ENCODE measurements at places on chromosomes 7 and 10.

- DNase-seq = no peak
Observed at GRCh38 chr7:141712603-141713255, 4.6 kb downstream of the WEE2 start.

GRCh38 chr7:124060528-124060927, 27.7 kb upstream of the TMEM229A start:
- DNase-seq = no peak

- DNase-seq = no peak
Observed at GRCh38 chr7:129569326-129569725, 42.2 kb upstream of the NRF1 start.

DNA sequence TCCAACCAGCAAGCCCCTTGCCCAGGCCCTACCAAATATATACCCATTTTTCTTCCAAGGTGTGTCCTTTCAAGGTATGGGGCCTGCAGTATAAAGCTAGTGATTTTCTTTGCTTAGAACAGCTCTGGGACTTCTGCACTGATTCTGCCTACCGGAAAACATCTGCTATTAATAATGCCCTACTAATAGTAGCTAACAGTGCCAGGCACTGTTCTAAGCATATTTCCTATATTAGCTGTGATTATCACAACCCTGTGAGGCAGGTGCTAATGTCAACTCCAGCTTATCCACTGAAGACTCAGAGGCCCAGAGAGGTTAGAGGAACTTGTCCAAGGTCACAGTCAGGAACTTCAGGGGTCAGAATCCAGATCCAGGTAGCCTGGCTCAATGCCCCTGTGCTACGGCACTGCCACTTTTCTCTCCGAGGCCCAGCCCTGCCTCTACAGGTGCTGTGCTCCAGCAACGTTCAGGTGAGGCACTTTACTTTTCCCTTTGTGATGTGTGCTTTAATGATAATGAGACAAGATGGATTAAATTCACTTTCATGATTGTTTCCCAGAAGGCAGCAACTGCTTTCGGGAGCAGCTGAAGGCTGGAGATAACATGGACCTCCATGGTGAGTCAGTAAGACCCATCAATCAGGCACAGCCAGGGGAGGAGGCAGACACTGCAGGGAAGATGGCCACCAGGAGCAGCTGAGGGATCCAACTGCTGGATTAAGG, 26.7 kb downstream of the TAS2R41 start:
- DNase-seq = no peak

DNA sequence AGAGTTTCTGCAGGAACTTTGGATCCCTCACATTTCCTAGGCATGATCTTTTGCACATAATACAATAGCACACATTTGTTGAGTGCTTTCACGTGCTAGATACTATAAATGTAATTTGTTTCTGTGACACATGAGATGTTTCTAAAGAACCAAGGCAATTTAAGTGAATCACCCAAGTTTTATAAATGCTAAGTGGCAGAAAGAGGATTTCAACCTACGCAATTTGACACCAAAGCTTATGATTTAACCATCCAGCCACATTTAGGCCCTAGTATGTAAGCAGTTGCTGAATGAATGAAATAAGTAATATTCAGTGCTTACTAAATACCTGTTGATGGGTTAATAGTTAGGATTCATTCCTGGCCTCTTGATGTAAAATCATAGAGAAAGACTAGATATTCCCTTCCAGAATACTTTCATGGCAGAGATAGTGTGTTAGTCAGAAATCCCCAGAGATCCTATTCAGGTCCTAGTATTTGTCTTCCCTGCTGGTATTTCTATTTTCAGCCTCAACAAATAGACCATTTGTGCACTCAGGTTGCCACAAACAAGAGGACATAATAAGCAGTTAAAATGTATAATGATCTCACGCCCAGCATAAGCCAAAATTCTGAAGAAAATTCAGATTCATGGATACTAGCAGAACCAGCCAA, 572.6 kb downstream of the IPMK start:
- no peak for DNase-seq

- peak; percentile 66 for DNase-seq
Observed at GRCh38 chr7:120996333-120996987, 7.9 kb downstream of the CPED1 start.

DNA sequence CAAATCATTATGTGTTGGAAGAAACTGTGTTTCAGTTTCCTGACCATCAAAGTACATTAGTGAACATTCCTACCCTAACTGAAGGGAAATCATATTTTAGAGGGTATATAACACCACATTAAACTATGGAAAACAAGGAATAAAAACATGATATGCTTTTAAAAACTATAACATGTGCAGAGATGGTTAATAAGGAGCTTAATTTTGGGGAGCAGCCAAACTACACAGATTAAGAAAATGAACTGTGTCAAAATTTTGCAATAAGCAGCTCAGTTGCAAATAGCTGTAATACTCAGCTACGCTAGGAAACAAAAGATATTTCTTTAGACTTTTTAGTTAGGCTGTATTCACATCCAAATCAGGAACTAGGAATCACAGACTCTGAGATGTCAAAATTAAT, 1115.7 kb upstream of the CELF2 start:
- no peak for DNase-seq

GRCh38 chr10:124560377-124561105, 98.9 kb downstream of the LHPP start:
- DNase-seq = no peak

GRCh38 chr7:124059375-124059774, 26.5 kb upstream of the TMEM229A start:
- no peak for DNase-seq

GRCh38 chr10:84401854-84402611, 73.6 kb downstream of the CCSER2 start:
- no peak for DNase-seq

GRCh38 chr10:117167346-117167788, 29.3 kb upstream of the VAX1 start:
- DNase-seq = no peak

- DNase-seq = no peak
Observed at GRCh38 chr10:116696919-116697318, 45.4 kb downstream of the HSPA12A start.

DNA sequence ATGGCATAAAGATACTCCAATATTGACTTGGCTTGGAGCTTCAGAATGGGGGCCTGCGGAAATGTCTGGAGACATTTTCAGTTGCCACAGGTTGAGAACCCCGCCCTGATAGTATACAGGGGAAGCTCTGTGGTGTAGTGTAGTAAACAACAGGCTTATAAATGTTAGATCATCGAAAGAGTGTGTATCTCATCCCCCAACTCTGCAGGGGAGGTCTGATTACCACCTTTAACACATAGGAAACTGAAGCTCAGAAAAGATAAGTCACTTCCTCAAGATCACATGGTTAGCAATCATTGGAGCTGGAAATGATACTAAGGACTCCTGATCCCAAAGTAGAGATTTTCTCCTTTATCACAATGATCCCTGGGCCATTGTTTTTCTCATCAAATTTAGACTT, 144.5 kb upstream of the BMPER start:
- DNase-seq = no peak

GRCh38 chr10:6044751-6045313, 17.3 kb downstream of the IL2RA start:
- no peak for DNase-seq

- peak; percentile 53 for DNase-seq
Observed at GRCh38 chr7:75866489-75867389, 12.1 kb upstream of the RHBDD2 start.

- DNase-seq = no peak
Observed at GRCh38 chr10:70978816-70979480, 90.6 kb upstream of the PCBD1 start.

- peak; percentile 74 for DNase-seq
Observed at GRCh38 chr10:119521443-119522204, 20.9 kb downstream of the RGS10 start.

GRCh38 chr10:113445736-113446135, 107.1 kb upstream of the HABP2 start:
- DNase-seq = no peak

- peak; percentile 68 for DNase-seq
Observed at GRCh38 chr10:125160856-125161706, 718 bp upstream of the CTBP2 start.

- DNase-seq = no peak
Observed at GRCh38 chr10:23047201-23048050, 48.0 kb upstream of the MSRB2 start.

DNA sequence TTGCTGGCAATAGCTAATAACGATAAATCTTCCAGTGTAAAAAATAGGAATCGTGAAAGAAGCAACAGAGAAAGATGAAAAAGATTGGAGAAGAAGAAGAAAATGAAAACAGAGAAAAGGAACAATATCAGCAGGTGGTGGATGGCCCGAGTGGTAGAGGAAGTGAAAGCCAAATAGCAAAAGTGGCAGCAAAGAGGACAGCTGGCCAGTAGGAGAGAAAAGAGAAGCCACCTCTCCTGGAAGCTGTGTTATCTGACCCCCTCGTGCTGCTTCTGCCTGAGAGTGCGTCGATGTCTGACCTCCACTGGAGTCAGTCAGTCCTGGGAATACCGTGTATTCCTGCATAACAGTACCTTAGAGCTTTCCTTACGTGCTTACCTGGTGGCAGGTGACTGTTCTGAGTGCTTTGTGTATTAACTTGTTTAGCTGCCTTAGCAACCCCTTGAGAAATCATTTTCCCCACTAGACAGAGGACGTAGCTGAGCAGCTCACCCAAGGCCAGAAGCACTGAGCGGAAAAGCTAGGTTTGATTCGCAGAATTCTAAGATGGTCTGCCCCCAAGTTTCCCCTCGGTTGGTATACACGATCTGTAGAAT, 88.3 kb downstream of the CHN2 start:
- DNase-seq = no peak

DNA sequence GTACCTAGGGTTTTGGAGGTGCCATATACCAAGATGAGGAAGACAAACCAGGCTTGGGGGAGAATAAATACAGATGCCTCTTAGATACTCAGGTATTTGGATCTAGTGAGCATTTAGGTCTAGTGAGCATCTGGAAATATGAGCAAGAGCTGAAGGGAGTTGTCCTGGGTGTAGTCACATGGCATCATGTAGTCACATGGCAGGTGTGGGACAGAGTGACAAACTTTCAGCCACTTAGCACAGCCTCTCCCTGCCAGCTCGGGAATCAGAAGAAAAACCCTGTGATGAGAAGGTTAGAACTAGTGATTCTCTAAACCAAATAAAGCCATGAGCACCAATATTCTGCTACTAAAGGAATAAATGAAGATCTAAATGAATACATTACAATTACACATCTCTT, 24.3 kb downstream of the RGR start:
- DNase-seq = no peak

DNA sequence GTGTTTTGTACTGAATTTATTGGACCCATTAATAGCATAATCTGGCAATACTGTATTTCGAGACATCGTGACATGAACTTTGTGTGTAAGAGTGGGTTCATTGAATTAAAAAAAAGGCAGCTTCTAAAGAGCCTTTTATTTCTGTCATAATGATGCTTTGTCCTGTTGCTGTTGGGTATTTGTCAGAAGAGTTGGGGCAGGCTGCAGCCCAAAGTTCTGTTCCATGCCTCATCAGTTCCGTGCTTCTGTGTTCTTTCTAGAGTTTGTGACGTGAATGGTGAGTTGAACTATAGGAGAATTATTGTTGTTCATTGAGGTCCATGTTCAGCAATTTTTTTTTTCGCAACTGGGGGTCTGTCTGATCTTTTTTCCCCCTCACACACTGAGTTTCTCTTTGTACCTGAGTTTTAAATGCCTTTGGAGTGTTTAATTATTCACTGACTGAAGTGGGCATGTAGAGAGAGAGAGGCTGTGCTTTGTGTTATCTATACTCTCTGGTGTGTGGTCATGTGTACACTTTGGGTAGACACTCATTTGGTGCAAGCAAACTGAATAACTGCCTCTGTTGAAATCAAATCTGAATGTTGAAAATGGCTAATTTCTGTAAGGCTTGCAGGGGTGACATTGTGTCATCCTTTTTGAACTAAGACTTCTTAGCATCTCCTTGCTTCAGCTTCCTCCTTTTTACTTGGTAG, 69.8 kb downstream of the ADD3 start:
- no peak for DNase-seq

DNA sequence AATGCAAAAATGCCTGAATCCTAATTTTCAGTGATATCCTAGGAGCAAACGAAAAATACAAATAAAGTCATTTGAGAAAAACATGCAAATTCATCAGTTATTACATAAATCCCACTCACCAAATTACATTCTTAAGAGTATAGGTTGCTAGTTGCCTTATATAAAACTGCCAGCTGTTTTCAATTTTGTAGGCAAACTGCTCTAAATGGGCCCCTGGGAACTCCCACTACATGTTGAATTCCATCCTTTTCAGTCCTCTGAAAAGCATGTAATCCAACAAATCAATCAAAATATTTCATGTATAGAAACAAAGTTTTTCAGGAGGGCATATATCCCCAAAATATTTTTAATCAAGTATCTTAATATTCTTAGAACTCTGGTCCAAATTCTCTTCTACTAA, 2.1 kb upstream of the JMJD1C start:
- DNase-seq = no peak

DNA sequence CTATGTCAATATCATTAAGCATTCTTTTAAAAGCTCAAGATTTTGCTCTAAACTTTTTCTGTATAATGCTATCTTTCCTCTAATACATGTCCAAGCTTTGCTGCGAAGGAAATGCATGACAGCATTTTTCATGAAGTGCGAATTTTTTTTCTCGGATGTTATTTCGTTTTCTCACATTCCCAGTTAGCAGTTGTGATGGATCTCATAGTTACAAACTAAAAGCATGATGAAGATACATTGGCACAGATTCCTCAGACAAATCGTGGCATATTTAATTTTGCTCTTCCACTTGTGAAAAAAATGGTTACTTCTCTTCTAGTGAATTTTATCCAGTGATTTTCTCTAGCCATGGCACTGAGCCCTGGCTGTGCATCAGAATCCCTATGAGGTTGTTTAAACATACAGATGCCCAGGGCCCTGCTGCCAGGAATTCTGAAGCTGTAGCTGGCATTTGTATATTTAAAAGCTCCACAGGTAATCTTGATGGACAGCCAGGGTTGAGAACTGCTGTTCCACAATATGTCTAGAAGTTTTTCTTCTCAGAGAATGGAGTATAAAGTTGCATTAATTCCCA, 299.8 kb upstream of the NEBL start:
- no peak for DNase-seq

DNA sequence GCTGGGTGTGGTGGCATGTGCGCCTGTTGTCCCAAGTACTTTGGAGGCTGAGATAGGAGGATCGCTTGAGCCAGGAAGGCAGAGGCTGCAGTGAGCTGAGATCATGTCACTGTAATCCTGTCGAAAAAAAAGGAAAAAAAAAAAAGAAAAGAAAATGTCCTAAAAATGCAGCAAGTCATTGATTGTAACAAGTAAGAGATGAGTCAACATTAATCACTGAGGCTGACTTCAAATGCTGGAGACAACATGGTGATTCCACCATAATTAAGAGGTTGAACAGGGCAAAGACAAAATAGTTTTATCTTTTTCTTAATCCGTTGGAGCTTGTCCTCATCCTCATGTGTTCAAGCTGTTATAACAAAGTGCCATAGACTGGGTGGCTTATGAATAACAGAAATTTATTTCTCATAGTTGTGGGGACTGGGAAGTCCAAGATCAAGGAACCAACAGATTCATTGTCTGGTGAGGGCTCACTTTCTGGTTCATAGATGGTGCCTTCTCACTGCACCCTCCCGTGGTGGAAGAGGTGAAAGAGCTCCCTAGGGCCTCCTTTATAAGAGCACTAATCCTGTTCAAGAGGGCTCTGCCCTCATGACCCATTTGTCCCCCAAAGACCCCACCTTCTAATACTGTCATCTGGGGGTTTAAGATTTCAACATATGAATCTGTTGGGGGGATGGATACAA, 60.3 kb downstream of the TBXAS1 start:
- DNase-seq = peak; percentile 88

GRCh38 chr10:97684866-97685394, 2.1 kb downstream of the AVPI1 start:
- no peak for DNase-seq

GRCh38 chr7:158705234-158705850, 738 bp upstream of the NCAPG2 start:
- DNase-seq = no peak
